CD4-positive, CD25-positive, alpha-beta regulatory T cell (primary cell): ENCODE measurements at places on chromosomes 7 and 10. TPM values are rescaled to one million over a fixed set of nuclear protein-coding genes. Genes with fewer than 3 reads are reported as not detected.

The LRRC4 gene
- not detected for polyA plus RNA-seq

The PLEKHA8 gene
- polyA plus RNA-seq, result 8.0 TPM

The EVX1 gene
- not detected for polyA plus RNA-seq

The PAXIP1 gene
- polyA plus RNA-seq, result 2.2 TPM

The PRTFDC1 gene
- 0.37 TPM for polyA plus RNA-seq
